DMS153 (cell line): ENCODE measurements at places on chromosomes 3 and 15.

GRCh38 chr3:173510565-173510964 lies 113.0 kb downstream of the NLGN1 start:
- no peak for DNase-seq

GRCh38 chr3:19543212-19543841 lies 390.7 kb downstream of the EFHB start:
- no peak for DNase-seq

- DNase-seq: no peak
These were observed 61.2 kb downstream of the TSC22D2 start for GRCh38 chr3:150469031-150469930.

DNA sequence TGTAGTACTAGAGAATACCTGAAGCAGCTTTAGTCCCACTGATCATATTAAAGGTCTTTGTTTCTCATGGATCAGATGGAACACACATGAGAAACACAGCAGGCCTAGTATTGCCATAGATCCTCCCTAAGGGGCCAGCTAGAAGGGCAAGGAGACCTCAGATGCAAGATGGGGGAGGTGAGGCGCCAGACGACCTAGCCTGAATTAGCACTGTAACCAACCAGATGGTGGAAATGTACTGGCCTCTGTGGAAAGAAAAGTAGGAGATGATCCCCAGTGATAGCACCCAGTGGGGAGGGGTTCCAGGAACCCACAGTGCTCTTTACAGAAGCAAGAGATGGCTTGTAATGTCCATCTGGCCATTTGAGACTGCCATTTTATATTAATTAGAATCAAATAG lies 138.2 kb upstream of the ZNF385D start:
- DNase-seq: no peak

DNA sequence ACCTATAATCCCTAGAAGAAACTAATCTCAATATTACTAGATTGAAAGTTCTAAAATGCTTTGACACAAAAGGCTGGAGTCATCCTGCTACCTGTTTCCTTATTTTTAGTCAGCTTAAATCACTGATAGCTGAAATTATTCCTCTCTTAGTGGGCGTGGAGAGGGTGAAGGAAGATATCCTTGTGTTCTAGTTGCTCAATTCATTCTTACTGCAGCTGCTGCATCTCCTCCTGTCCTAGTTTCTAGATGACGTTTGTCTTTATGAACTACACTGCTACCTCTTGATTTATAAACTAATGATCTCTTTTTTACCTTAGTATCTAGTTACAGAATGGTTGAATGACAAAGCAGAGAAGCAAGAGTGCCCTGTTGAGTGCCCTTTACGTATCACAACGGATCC lies 50.7 kb downstream of the SETD5 start:
- no peak for DNase-seq

DNA sequence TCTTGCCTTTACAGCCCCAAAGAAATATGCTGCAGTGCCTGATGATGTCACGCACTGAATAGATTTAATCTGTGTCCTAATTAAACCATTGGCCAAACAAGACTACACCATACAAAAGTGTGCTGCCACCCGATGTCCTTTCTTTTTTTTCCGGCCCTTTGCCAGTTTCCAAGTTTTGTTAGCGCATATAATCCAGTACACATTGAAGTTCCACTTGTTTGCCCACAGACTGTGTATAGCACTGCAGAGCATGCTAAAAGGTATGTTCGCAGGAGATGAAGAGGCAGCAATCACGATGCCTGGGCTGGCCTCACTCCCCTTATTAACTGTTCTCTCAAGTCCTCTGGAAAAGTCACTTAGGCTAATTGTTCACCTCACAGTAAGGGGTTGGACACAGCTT lies 26.8 kb downstream of the MRPS25 start:
- no peak for DNase-seq

DNA sequence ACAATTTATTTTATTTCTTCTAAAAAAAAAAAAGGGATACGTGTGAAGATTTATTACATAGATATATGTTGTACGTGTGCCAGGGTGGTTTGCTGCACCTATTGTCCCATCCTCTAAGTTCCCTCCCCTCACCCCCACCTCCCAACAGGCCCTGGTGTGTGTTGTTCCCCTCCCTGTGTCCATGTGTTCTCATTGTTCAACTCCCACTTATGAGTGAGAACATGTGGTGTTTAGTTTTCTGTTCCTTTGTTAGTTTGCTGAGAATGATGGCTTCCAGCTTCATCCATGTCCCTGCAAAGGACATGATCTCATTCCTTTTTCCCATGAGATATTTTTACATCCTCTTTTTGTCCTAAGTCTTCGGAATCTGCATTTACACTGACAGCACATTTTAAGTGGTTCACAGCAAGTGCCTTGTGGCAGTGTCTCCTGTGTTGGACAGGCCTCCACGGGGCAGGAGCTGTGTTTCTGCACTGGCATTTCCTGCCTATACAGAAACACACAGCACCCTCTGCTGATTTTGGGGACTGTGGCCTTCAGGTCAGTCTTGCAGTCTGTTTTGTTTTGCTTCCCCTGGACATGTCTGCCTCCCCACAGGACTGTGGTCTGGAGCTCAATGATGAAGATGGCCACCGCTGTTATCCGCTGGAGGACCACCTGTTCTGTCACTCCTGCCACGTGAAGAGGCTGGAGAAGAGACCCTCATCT lies 12.7 kb upstream of the SACM1L start:
- no peak for DNase-seq

GRCh38 chr3:98032904-98033303 lies 2.2 kb downstream of the GABRR3 start:
- no peak for DNase-seq

DNA sequence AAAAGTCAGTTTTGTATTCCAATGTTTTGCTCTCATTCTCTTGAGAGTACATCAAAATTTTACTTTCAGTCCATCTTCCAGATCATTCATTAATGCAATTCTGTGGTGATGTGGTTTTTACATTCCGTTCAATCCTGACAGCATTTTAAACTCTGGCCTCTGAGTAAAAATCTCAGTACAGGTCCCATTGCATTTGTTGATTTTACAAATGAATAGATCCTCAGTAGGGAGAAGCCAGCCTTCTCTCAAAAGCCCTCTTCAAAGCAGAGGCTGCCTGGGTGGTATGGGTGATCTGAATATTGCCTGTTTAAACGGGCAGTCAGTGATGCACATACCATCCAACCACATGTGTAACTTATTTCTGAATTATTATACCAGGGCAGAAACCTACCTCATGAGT lies 72.5 kb upstream of the TSC22D2 start:
- no peak for DNase-seq

DNA sequence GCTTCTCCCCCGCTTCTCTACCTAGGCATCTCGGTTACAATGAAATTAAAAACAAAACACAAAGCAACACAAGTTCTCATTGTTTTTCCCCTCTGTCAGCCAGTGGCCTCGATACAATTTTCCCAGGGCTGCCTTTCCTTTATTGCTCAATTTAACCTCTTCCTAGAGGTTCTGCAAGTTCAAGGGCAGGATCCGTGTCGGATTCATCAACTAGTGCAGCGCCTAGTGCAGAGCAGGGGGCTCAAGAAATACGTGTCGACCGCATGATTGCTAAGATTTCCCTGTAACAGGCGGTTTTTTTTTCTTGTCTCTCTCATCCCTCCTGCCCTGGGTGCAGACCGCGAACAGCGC lies 1.4 kb upstream of the BHLHE40 start:
- DNase-seq: no peak

DNA sequence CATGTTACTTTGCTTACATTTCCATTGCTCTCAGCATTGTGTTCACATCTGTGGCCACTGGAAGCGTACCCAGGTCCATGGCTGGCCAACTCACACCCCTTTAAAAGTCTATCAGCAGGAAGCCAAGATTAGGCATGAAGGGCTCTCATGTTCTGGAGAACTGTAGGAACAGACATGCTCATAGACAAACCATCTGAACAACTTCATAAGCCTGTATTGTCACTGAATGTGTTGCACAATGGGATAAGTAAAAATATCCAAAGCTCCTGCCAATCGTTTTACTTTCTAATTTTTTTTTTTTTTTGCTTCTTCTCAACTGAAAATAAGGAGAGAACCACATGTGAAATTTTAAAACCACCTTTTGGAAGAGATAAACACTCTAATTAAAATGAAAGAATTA lies 6.4 kb downstream of the RPLP1 start:
- no peak for DNase-seq

- no peak for DNase-seq
These were observed 92.2 kb downstream of the APBA2 start for GRCh38 chr15:28978011-28978378.

- DNase-seq: no peak
These were observed 284 bp upstream of the TSC22D2 start for GRCh38 chr3:150407808-150408220.

DNA sequence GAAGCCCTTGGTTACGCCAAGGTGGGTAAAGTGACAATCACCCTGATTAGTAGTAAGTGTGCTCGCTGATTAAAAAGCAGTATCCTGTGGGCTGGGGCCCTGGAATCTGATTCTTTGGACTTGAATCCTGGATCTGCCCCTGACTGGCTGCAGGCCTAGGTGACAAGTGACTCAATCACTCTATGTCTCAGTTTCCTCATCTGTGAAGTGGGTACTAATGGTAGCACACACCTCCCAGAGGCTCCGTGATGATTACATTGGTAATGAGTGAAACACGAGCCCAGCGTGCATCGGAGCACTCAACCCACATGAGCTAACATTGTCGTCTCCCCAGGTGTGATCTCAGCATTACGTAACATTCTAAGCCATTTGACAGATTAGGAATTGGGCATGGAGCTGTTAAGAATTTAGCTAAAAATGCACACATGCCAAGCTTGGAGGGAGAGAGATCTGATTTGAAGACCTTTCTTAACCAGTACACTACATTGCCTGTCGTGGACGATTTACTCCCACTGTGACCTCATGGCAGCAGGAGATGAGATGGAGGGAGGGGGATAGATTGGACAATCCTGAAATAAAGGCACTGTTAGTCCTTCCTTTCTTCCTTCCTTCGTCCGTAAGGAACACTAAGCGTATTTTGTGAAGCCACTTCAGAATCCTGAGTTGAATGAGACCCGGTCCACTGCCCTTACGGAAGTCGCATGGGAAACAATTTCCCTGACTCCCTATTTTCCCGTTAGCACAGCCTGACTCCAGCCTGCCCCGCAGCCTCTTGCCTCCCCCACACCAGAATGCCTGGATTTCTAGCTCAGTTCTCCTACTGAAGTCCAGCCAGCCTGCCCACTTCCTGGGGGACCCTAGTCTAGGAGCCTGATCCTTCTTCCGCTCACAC lies 32.1 kb downstream of the MGLL start:
- no peak for DNase-seq

- no peak for DNase-seq
These were observed 190.7 kb upstream of the GBE1 start for GRCh38 chr3:81952141-81952540.

GRCh38 chr3:101036213-101036618 lies 43.0 kb upstream of the ABI3BP start:
- no peak for DNase-seq

DNA sequence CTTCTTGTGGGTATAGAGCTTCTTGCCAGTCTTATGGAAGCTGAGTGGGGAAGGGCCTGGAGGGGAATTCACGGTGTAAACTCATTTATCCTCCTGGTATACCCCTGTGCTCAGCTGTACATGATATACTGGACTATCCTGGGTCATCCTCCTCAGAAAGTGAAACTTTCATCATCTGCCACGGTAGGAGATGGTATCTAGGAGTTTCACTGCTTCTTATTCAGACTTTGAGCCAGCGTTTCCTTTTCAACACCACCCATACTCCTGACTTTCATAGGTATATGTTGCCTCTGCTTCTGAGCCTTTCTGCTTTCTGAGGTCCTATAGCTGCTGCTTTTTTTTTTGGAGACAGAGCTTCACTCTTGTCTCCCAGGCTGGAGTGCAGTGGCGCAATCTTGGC lies 15.6 kb downstream of the SENP5 start:
- no peak for DNase-seq

DNA sequence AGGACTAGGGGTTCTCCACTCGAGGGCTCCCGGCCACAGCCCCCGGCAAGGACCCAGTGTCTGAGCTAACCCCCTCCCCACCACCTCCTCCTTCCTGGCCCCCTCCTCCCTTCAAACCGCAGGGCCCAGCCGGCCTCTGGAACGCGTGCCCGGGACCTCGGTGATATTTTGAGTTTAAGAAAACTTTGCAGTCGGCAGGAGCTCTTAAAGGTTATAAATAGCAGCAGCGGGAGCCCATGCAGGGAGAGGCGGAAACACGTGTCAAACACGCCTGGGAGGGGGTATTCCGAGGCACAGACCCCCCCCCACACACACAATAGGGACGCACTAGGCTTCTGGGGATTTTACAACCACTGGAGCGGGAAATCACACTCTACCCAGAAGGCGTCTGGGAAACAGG lies 3.1 kb upstream of the PTH1R start:
- DNase-seq: no peak
